A549 treated with AZD2906 at 1 μM for 4 hours (cell line): ENCODE measurements at places on chromosomes 5 and 9. TPM values are rescaled to one million over a fixed set of nuclear protein-coding genes. Genes with fewer than 3 reads are reported as not detected.

PITX1 gene
- total RNA-seq: 23.2 to 32.2 TPM (median 31.1 TPM) in 5 replicates

EPB41L4A gene
- 2.5 to 3.4 TPM (median 3.3 TPM) in 5 replicates for total RNA-seq

HARS1 gene
- 71.6 to 81.2 TPM (median 75.8 TPM) in 5 replicates for total RNA-seq

NUP188 gene
- total RNA-seq: 37.8 to 45.1 TPM (median 42.4 TPM) in 5 replicates

FKBP15 gene
- 15.9 to 17.3 TPM (median 16.3 TPM) in 5 replicates for total RNA-seq

CNTLN gene
- 4.3 to 5.8 TPM (median 4.7 TPM) in 5 replicates for total RNA-seq

AHRR gene
- 4.4 to 5.2 TPM (median 4.8 TPM) in 5 replicates for total RNA-seq

C6 gene
- total RNA-seq: not detected in 5 replicates

HTR1A gene
- total RNA-seq: not detected in 5 replicates
